Type B pancreatic cell (in vitro differentiated cells): ENCODE measurements at places on chromosomes 1 and 21.

- DNase-seq = no peak
Measured at GRCh38 chr1:180504186-180504585, 1.8 kb upstream of the ACBD6 start.

DNA sequence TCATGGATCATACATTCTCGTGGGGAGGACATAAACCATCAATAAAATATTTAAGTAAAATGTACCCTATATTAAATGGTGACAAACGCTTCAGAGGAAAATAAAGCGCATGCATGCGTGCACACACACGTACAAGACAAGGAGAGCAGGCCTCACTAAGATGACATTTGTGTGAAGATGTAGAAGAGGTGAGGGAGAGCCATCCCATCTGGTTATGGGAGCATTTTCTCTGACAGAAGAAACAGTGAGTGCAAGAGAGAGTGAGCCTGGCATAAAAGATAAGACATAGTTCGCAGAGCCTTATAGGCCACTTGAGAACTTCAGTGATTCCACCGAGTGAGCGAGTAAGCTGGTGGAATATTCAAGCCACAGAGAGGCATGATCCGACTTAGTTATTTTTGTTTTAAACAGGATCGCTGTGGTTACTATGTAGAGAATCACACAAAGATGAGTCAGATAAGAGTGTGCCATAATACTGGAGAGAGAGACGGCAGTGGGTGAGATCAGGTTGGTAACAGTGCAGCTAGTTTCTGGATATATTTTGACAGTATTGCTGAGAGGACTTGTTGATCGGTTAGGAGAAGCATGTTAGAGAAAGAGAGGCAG, 624.2 kb downstream of the PLPP3 start:
- no peak for DNase-seq

DNA sequence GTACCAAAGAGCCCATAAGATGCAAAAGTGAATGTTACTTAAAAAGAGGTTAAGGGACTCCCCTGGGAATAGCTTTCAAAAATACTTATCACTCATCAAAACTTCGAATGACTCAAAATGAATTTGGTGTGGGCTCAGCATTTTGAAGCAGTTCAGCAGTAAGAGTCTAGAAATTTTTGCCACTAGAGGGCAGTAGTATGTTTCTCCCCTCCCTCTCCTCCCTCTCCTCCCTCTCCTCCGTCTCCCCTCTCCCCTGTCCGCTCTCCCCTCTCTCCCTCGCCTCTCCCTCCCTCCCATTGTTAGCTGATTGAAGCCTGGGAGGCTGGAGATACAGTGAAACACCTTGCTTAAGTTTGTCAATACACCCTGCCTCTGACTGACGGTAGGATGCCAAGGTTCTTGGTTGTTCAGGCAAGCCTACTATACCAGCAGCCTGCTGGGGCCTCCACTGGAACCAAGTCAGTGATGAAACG, 70.8 kb upstream of the TENT5C start:
- no peak for DNase-seq

DNA sequence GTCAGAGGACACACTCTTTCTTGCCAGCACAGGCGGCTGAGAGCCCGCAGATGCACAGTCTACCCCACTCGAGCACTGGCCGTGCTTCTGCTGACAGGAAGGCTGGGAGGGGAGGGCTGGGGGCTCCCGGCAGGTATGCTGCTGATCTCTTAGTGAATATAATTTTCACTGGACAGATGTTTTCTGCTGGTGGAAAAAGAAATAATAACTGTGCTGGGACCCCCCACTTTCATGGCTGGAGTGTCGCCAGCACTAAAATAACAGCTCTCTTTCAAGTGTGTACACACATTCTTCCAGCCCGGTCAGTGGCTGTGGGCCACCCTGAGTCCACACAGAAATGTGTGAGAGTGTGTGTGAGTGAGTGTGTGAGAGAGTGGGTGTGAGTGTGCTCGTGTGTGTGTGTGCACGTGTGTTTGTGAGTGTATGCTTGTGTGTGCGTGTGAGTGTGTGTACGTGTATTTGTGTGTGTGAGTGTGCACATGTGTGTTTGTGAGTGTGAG, 167.7 kb upstream of the USP24 start:
- DNase-seq = no peak

- no peak for DNase-seq
Measured at GRCh38 chr1:12593621-12594066, 24.4 kb downstream of the DHRS3 start.

- DNase-seq = no peak
Measured at GRCh38 chr1:200290010-200290685, 119.7 kb downstream of the ZNF281 start.
